ENCODE measurements at places on chromosomes 1 and 21. TPM values are rescaled to one million over a fixed set of nuclear protein-coding genes. Genes with fewer than 3 reads are reported as not detected.

- DNase-seq: no peak
These were observed 48.4 kb downstream of the JAK1 start for GRCh38 chr1:64917907-64918306.

The IRF6 gene
- total RNA-seq: 43.8 TPM

GRCh38 chr1:208476846-208477170 lies 232.6 kb upstream of the PLXNA2 start:
- no peak for DNase-seq

The CYYR1 gene
- 3.7 TPM for total RNA-seq

- no peak for DNase-seq
These were observed 213.0 kb downstream of the CRB1 start for GRCh38 chr1:197481101-197481500.

- no peak for DNase-seq
These were observed 37.5 kb downstream of the NEXN start for GRCh38 chr1:77925956-77926355.

- no peak for DNase-seq
These were observed 23.4 kb downstream of the TTC39A start for GRCh38 chr1:51306950-51307349.

GRCh38 chr21:34215911-34216717 lies 142.7 kb downstream of the MRPS6 start:
- no peak for DNase-seq

The GLIS1 gene
- total RNA-seq: 2.7 TPM

DNA sequence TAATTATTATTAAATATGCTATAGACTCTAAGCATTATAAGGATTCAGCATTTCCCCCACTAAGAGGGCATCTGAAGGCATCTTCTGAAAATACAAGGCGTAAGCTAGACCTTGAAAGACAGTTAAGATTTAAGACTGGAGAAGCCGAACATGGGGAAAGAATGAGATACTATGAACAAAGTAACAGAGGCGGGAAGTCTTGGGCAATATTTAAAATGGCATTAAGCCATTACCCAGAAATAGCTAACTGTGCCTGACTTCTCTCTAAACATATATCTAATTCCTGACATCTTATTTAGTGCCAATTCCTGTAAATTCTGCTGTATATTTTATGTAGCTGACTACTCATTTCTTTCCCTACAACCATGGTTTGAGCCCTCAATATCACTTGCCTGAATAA lies 20.9 kb downstream of the DPH5 start:
- no peak for DNase-seq

- no peak for DNase-seq
These were observed 19.3 kb upstream of the KLHDC8A start for GRCh38 chr1:205375835-205376545.

DNA sequence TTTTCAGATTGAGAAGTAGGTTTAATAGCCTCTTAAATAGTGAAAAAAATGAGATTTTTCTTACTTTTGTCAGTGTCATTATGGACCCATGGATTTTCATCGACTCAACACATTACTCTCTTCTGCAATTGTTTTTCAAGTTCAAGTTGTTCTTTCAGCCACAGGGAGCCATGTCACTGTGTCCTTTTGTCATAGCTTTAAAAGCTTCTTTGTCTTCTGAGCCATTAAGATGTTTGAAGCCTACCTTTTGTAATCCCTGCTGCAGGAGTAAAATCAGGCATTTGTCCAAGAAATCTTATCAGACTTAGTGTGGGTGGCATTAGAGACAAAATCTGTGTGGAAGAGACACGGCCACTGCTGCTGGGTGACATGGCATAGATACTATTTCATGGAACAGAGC lies 92.8 kb upstream of the ZP4 start:
- no peak for DNase-seq

DNA sequence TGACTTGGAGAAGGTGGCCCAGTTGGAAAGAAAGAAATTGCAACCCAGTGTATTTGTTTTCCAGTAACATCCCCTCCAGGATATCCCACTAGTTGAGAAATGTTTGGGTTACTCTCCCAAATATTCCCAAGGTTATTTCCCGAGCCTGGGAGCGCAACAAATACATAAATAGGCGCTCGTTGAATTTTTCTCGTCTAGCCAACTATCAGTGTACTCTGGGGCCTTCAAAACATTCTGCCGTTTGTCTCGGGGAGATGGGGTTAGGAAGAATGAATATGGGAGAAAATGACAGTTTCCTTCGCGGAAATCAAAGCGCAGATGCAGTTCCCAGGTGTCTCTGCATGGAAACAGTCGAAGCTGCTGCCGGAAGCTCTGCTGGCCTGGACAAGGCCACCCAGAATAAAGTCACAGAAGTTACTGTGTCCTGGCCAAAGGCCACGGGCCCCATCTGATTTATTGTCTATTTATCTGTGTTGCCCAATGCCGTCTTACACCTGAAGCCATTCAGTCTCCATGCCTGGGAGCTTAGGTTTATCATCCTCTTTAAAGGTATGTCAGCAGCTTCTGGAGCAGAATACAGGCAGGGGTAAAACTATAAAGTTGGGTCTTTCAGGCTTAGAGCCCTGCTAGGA lies 1.0 kb downstream of the C1orf115 start:
- no peak for DNase-seq

- no peak for DNase-seq
These were observed 6.3 kb downstream of the FGR start for GRCh38 chr1:27628712-27629111.

The ADAMTSL4 gene
- total RNA-seq: 0.80 TPM
